Gastrocnemius medialis (tissue), 4 donors: ENCODE measurements at places on chromosomes 6 and 20. TPM values are rescaled to one million over a fixed set of nuclear protein-coding genes. Genes with fewer than 3 reads are reported as not detected.

Gene PIGU
- 13.4 TPM for total RNA-seq

Gene NRSN1
- not detected for total RNA-seq

Gene SPATA25
- 1.8 TPM for total RNA-seq

Gene TBXT
- not detected for total RNA-seq

Gene MRPS18B
- 165 TPM for total RNA-seq

Gene TFAP2D
- not detected for total RNA-seq

Gene MAP7
- total RNA-seq, result 0.46 TPM

Gene TINAG
- 0.78 TPM for total RNA-seq

Gene CPNE5
- total RNA-seq, result not detected

Gene RHAG
- 0.26 TPM for total RNA-seq

Gene SLC2A4RG
- 32.9 TPM for total RNA-seq

Gene PREX1
- total RNA-seq, result 7.5 TPM

Gene FAM209B
- total RNA-seq, result not detected

Gene EYA2
- total RNA-seq, result 4.0 TPM

Gene OR2H1
- not detected for total RNA-seq

Gene PPIL6
- total RNA-seq, result 0.64 TPM

Gene ME1
- 36.8 TPM for total RNA-seq

Gene EPPIN
- not detected for total RNA-seq

Gene BPI
- total RNA-seq, result not detected
